AG04450 (cell line): ENCODE measurements at places on chromosomes 16 and 17. TPM values are rescaled to one million over a fixed set of nuclear protein-coding genes. Genes with fewer than 3 reads are reported as not detected.

SOST gene
- not detected in 2 replicates for polyA plus RNA-seq

- no peak for DNase-seq
These were observed 25.0 kb upstream of the MAPK3 start for GRCh38 chr16:30147843-30148510.

GRCh38 chr16:4515611-4516233 lies 22.9 kb downstream of the CDIP1 start:
- no peak for DNase-seq

KRTAP2-3 gene
- 1.3 and 2.5 TPM in 2 replicates for polyA plus RNA-seq

- DNase-seq, result no peak
These were observed 27.7 kb upstream of the RASD1 start for GRCh38 chr17:17523731-17524490.

TBC1D3C gene
- not detected in 2 replicates for polyA plus RNA-seq

DNA sequence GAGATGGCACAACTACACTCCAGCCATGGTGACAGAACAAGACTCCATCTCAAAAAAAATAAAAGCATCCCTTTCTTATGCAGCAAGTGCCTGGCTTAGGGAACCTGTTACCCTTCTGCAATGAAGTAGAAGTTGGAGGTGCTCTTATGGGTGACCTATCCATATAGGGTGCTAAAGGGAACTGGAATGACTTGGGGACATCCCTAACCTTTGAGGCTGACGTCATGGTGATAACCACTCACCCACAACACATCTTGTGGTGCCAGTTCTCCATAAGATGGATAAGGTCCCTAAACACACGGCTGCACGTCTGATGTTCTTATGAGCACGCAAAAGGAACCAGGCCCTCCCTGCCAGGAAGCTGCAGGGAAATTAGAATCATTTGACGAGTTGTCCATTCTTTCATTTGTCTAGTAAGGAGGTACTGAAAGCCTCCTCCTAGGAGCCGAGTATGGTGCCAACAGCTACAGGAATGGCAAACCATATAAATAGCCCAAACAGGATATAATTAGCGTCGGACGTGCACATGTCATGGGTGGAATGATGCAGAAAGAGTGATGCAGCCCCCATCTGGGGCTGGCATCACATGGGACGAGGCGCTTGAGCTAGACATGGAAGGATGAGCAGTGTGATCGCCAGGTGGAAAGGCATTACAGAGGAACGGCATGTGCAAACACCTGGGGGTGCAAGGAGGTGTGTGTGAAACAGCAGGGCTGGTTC lies 52.5 kb downstream of the ARHGAP27 start:
- no peak for DNase-seq

DNA sequence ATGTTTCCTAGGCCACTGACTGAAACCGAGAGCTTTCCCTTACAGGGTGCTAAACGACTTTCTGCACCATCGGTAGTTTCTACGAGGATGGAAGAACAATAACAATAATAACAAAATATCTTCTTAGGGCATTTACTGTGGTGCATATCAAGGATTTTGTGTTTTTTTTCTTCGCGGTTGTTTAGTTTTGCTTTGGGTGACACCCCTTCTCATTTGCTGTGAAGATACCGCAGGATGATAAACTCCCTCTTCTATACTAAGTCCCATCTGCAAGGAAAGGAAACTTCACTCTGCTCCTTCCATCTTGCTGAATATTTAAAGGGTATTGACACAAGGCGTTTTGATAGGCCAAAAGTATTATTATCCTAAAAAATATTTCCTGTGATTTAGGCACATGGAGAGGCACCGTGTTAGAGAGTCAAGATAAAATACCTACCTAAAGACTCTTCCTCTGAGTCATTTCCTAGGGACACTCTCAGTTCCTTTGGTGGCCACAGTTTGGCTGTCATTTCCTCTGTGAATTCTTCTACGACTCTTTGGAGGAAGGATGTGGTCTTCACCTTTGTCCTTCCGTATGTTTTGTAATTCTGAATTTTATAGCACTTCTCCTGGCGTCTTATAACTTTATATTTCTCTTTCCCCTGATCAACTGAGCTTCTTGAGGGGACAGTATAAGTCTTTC lies 318.8 kb downstream of the CDH13 start:
- DNase-seq, result no peak
